Esophagus squamous epithelium (tissue), 5 donors: ENCODE measurements at places on chromosomes 6 and 20.

- DNase-seq, result no peak
Measured at GRCh38 chr6:139231206-139231605, 60.6 kb downstream of the TXLNB start.

DNA sequence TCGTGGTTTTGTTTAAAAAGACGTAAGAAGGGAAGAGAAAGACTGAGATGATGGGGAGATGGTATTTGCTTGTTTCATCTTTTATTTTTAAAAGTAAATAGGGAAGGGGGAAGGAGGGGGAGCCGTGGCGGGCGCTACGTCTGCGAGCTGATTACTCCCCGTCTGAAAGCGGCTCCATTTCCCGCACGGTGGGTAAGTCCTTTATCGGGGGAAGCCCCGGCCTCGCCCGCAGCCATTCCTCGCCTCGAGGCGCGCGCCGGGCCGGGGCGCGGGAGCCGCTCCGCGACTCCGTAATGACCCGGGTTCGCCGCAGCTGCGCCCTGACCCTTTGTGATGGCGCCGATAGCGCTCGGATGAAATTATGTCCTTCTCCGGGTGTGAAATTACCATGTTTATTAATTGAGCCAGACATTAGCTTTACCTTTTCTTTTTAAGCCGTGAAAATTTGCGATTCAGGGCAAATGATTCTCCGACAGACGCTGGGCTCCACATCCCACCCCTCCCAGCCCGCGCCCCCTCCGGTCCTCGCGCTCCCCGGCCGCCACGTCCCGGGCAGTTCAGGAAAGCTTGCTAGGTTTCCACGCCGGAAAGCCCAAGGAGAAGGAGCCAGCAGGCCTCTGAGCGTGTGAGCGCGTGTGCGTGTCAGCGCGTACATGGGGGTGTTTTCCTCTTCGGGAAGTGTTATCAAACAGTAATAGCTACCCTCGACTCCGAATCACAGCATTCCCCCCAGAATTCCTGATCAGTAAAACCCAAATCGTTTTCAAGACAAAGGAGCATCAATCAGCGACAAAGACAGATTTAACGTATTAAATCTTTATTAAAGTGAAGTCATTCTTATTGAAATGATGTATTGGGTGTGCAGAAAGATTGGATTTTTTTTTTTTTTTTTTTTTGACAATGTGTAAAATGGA is 30.0 kb downstream of the TFAP2A start:
- DNase-seq, result no peak

- no peak for DNase-seq
Measured at GRCh38 chr6:36969240-36969691, 14.7 kb downstream of the PI16 start.

DNA sequence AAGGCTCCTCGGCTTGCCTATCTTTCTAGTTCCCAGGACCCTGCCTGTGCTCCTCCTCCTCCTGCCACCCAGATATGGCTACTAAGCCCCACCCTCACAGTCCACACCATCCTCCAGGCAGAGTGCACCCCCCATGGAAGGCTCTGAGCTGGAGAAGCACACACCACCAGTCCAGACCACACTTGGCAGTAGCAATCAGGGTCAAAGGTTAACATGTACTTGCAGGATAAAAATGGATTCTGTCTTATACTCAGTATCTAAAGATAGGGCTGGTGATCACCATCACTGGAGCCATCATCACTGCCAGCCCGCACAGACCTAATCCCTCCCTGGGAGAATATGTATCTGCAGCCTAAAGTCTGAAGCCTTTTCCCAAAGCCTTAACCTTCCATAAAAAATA is 83.4 kb downstream of the PRKN start:
- no peak for DNase-seq

- DNase-seq, result no peak
Measured at GRCh38 chr20:9331707-9332435, 182.5 kb upstream of the LAMP5 start.

DNA sequence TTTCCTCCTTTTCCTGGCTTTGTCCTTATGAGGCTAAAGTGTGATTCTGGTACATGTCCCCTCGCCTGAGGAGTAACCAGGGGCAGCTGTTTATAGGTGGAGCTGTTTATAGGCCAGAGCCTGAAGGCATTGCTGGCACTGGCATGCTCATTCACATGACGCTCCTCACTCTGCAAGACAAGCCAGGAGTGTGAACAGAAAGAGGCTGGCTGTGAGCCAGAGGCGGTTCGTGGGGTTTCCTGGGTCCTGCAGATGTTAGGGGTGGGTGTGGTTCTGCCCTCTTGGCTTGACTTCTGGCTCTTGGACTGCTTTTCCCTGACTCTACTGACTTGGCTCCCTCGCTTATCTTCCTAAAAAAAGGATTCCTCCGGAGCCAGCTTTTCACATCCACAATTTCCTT is 12.8 kb upstream of the MDFI start:
- DNase-seq, result no peak

GRCh38 chr6:8513174-8513573 is 77.8 kb upstream of the SLC35B3 start:
- DNase-seq, result no peak

GRCh38 chr6:55456016-55456415 is 123.0 kb downstream of the HMGCLL1 start:
- no peak for DNase-seq

- no peak for DNase-seq
Measured at GRCh38 chr6:163501026-163501425, 86.5 kb downstream of the QKI start.

DNA sequence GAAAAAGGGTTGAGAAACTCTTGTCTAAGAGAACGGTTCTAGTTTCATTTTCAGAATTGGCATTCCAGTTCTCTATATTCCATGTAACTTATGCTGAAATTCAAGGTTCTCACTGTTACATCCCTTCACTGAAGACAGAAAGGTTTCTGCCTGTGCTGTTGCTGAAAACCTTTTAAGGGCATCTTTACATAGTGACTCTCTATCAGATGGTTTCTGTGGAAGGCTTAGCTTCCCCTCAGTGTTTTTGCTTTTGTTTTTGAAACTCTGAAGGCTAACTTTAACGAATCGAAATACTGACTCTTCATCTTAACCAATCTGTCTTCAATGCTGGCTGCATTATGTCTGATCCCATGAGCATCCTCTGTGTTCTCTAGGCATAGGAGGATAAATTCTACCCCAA is 1286.2 kb upstream of the EYS start:
- DNase-seq, result no peak

DNA sequence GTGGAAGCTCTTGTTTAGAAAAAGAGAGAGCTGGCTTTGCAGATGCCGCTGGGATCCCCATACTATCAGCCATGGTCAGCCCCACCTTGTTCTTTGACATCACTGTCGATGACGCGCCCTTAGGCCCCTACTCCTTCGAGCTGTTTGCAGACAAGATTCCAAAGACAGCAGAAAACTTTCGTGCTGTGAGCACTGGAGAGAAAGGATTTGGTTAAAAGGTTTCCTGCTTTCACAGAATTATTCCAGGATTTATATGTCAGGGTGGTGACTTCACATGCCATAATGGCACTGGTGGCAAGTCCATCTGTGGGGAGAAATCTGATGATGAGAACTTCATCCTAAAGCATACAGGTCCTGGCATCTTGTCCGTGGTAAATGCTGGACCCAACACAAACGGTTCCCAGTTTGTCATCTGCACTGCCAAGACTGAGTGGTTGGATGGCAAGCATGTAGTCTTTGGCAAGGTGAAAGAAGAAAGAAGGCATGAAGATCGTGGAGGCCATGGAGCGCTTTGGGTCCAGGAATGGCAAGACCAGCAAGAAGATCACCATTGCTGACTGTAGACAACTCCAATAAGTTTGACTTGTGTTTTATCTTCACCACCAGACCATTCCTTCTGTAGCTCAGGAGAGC is 2.4 kb upstream of the BLCAP start:
- no peak for DNase-seq

DNA sequence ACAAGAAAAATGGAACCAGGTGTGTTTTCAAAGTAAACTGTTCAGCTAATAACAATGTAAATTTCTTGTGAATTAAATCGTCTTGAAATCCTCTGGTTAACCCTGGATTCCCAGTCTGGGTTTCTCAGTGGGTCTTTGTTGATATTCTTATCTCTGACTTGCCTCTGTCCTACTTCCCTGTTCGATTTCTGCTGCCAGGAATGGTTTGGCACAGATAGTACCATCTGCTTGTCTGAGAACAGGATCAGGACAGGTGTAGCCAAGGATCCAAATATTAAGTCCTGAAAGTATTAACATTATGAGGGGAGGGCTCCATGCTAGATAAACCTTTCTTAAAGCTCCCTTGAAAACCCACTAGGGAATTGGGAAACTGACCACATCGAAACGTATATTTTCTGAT is 30.1 kb downstream of the ARFGEF2 start:
- no peak for DNase-seq

DNA sequence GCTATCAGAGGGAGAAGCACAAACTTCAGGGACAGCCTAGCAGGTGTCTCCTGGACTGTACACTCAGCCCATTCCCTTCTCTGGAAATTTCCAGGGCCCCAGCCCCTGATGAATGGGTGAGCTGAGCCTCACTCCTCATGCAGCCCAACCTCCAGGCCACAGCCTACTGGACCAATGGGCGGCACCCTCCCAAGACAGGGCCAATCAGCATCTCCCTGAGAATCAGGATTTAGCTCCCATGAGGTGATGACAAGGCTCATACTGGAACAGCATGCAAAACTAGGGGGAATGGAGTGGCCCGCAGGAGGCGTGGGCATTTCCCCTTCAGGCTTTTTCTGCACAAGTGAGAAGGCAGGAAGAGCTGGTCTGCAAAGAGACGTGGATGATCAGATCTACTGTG is 29.0 kb downstream of the NFATC2 start:
- no peak for DNase-seq

- no peak for DNase-seq
Measured at GRCh38 chr6:37393381-37393929, 39.6 kb upstream of the CMTR1 start.

DNA sequence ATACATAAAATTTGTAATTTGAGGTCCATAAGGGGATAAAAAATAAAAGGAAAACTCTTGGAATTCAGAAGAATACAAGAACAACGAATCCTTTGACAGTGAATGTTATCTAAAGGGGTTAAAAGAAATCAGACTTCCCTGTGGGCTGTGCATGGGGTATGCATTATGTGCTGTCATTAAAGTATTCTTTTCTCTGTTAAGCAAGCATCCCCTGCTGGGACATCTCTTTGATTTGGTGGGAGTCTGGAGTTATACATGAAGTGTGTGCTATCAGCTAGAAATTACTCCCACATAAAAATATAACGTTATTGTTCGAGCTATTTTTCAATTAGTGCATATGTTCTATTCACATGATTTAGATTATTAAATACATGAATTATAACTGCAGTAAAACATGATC is 195.2 kb downstream of the CENPW start:
- no peak for DNase-seq

GRCh38 chr6:107292715-107293271 is 166.6 kb downstream of the PDSS2 start:
- DNase-seq, result no peak

GRCh38 chr6:44110005-44110676 is 17.1 kb downstream of the MRPL14 start:
- DNase-seq, result no peak

DNA sequence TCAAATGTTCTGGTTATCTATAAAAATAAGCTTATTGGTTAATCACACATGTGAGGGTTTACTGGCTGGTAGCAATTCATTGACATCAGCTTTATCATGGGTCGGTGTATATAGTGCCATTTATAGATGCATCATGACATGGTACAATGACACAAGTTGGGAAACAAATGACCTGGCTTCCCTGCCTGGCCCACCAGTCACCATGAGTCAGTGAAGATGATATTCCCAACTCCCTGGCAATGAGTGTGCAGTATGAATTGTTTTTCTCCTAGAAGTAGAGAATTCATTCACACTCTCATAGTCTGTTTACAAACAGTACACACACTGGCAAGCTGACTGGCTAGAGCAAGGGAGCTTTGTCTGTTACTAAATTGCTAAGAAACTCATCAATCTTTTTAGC is 37.2 kb upstream of the CALHM6 start:
- no peak for DNase-seq

GRCh38 chr6:15359335-15359862 is 113.5 kb downstream of the JARID2 start:
- DNase-seq, result no peak

GRCh38 chr6:32852844-32853540 is 512 bp downstream of the TAP1 start:
- DNase-seq, result no peak

DNA sequence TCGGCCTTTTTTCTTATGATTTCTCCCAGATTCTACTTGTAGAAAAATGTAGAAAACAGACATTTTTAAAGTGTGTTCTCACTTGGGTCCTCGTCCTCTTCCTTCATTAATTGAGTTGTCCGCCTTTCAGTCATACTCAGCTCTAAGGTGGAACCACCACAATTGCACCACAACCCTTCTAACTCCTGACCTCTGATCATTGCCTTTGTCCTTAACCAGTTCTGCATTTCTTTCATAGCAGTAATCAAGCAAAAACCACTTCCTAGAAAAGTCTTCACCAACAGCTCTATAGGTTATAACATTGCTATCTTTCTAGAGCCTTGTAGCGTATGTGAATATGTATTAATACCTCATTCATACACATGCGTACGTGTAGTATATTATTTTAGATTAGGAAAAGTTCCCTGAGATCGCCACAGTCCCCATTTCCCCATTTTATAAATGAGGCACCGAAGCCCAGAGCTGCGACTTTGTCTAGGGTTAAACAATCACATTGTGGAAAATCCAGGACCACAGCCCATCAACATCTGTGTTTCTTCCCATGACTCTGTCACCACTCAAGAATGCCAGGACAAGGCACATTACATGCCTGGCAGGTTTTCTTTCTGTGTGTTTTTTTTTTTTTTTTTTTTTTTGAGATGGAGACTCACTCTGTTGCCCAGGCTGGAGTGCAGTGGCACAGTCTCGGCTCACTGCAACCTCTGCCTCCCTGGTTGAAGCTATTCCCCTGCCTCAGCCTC is 175.5 kb downstream of the BTBD3 start:
- no peak for DNase-seq

DNA sequence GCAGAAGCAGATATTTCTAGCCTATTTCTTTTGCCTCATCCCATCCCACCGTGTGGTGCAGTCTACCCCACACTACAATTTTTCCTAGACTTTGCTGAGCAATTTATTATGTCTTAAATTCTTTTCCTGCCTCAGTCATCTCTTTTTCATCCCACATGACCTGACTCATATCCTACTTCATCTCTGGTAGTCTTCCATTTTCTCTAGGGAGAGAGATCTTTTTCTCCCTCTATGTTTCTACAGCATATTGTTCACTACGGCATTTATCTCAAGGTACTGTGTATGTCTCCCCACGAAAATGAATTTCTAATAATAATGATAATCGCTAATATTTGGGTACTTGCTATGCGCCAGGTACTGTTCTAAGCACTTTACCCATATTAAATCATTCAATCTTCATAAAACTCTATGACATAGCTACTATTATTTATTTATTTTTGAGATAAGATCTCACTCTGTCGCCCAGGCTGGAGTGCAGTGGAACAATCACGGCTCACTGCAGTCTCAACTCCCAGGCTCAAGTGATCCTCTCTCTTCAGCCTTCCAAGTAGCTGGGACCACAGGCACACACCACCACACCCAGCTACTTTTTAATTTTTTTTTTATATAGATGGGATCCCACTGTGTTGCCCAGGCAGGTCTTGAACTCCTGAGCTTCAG is 15.6 kb downstream of the PDSS2 start:
- DNase-seq, result no peak
